ENCODE measurements at places on chromosomes 12 and 14.
A peak's percentile ranks its signal among the peaks of the same experiment; 100 is the strongest.

DNA sequence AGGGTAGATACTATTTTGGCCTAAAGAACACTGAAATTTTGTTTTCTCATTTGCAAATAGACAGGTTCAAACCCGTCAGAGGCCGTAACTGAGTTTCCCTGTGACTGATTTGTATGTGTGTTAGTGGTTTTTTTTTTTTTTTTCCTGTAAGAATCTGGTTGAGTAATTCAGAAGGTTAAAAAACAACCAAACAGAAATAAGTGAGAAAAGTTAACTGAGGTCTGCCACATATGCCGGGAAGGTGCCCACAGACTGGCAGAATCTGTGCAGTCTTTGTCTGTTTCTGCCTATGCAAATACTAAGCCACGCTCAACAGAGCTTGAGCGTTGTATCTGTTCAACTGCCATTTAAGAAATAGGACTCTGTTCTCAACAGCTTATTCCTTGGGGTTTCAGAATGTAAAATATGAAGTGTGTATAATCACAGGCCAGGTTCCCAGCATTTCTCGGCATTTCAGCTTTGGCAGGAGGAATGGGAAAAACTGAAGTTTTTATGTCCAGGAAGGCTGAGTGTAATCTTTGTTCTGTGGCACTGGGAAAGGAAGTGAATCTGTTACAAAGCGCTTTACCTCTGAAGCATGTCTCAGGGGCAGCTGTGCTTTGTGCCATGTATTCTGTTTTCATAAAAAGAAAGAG is 181.9 kb downstream of the PRKCH start:
- no peak for DNase-seq

GRCh38 chr12:92378682-92379479 is 233.2 kb upstream of the BTG1 start:
- no peak for DNase-seq

DNA sequence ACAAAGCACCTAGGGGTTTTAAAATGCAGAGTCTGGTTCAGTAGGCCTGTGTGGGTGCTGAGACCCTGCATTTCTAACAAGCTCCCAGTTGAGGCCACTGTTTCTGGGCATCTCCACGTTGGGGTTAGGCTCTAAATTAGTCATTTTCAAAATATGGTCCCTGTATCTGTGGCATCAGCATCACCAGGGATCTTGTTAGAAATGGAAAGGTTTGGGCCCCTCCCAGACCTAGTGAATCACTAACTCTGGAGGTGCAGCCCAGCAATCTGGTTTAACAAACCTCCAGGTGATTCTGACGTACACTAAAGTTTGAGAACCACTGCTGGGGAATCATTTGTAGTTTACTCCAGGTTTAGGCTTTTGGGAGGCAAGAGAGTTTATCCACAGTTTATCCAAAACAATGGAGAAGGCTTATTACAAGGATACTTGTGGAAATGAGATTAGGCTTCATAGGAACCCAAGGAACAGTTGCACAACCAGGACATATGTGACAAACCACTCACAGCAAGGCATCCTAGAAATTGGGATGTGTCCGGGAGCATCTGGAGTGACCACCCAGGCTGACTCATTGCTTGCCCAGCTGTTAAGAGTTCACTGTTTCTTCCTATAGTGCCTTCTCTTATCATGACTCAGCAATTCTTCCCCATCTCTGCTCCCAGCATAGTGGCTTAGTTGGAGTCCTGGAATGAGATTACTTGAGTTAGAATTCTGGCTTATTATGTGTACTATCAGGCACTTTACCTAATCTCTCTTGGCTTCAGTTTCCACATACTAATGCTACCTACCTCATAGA is 71.6 kb upstream of the STXBP6 start:
- no peak for DNase-seq

- DNase-seq, result no peak
These were observed 203.1 kb downstream of the ETNK1 start for GRCh38 chr12:22828066-22828465.

DNA sequence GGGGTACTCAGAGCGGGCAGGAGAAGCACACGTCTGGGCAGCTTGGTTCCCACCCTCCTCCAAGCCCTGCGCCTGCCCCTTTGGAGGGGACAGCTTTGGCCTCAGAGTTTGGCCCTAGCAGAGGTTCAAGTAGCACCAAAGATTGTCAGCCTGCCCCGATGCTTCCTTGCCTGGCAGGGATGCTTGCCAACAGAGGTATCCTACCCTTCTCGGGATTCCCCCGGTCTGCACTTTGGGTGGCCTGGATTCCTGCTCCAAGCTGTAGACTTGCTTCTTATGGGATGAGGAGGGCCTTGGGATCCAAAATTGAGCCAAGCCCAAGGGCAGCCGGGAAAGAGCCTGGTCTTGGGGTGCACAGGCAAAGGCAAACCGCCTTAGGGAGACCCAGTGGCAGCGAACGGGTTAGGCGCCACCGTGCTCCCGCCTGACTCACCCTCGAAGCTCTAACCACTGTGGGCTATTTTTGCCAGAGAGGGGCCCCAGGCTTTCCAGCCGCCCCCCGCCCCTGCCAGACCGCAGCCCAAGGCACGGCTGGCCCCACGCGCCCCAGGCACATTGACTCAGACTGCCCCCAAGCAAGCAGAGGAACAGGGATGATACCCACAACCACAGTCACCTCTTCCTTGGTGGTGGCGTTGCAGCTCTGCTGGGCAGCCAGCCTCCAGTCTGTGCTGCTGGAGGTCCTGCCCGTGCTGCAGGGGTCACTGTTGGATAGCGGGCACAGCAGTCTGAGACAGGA is 847 bp upstream of the WNT10B start:
- no peak for DNase-seq

- DNase-seq, result no peak
These were observed 396.7 kb upstream of the OR4E1 start for GRCh38 chr14:22070119-22070982.

DNA sequence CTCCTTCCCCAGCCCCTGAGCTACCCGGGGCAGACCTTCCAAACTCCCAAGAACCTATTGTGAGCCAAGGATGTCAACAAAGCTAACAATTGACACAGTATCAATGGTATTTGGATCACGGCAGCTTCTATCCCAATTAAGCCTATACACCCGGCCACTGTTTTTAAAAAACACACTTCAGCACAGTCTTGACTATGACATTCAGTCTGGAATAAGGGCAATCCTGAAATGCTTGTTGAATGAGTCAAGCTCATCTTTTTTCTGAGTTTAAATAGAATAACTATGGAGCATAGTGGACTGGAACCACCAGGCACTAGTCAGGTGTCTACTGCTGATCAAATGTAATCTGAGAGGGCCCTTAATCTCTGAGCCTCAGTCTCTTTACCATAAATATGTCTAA is 5.7 kb downstream of the DENND5B start:
- DNase-seq, result no peak

DNA sequence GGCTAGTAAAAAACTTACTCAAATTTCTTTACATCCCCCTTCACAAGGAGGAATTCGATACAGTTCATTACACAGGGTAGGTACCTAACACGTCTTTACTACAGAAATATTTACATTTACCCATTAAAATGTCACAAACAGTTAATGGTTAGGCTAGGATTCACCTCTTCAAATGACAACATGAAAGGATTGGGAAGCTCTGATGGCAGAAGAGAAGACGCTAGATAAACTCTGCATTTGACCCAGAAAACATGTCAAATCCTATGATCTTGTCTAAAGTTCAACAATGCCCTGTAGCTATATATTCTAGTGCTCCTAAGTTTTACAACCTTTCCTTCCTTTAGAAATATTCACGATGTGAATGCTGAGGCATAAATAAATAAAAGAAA is 64.8 kb downstream of the DENND5B start:
- DNase-seq, result no peak

GRCh38 chr12:113090740-113091139 is 34.2 kb downstream of the DTX1 start:
- DNase-seq, result no peak

DNA sequence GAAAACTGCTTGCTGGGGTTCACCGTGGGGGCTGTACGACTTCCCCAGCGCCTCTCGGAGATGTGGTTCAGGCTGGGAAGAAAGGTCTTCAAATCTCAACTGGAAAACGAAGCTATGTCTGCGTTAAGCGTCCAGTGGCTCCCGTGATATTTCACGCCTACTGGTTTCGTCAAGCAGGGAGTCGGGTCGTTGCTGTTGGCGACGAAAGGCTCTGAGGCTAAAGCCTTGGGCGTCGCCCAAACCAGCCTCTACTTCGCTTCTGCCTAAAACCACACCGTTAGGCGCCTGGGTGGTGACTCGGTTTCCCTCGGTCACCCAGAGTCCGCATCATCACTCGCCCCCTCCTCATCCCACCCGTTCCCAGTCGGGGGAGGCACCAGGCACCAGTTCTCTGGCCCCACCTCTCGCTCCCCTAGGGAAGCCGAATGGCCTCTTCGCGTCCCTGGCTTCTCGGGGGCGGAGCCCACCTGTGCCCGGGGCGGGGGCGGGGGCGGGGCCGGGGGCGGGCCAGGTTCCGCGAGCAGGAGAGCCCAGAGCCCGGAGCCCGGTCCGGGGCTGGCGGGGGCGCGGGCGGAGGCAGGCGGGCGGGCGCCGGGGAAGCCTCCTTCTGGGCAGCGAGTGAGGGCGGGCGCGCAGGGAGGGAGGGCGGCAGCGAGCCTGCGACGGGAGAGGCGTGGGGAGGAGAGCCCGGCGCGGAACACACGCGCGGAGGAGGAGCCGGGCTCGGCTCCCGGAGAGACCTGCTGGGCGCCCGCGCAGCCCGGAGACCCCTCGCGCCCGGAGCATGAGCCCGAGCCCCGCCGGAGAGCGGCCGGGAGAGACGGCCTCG is at the start of gene B4GALNT3:
Gene B4GALNT3 (plus strand): TSS at position 510 of the 829 bp plus-strand sequence. CDS start 438 bp downstream, outside the sequence.
- no peak for DNase-seq

DNA sequence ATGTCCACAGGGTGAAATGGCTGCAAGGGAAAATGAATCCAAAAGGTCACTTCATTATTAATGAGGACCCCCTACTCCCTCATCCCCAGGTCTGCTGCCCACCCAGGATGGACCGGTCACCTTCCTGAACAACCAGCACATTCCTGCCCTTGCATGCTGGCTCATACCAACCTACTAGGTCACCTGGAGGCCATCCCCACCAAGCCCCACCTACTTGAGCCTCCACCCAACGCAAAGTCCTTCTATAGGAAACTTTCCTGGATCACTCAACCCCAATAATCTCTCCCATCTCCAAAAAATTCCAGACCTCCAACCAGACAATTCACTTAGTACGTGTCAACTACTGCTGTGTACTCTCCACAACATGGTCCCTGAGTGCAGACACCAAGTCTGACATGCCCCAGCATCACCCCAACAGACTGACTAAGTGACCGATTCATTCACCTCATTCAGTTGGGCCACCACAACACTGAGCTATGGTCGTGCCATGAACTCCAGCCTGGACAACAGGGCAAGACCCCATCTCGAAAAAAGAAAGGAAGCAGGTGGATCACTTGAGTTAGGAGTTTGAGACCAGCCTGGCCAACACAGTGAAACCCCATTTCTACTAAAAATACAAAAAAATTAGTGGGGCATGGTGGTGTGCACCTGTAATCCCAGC is 18.1 kb downstream of the CLMN start:
- no peak for DNase-seq

- DNase-seq, result no peak
These were observed 8.5 kb downstream of the AMN start for GRCh38 chr14:102930753-102931579.

GRCh38 chr12:52232203-52232673 is 805 bp upstream of the KRT7 start:
- DNase-seq, result no peak

DNA sequence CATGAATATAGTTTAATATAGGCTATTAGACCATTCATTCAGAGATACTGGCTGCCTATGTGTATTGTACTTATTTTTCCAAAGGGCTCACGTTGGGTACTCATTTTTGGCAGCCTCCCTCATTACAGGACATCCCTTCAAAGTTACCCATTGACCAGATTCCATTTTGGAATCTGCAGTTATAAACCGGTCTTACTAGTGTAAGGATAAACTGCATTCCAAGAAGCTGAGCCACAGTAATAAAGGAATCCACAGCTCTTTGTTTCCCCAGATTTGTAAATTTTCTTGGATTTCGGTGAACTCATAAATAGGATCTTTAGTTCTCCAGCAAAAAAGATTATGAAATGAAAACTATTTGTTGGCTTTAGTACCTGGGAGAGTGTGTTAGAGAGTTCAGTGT is 18.9 kb upstream of the CFL2 start:
- no peak for DNase-seq

GRCh38 chr12:115752913-115753726 is 524.4 kb downstream of the MED13L start:
- peak; percentile 58 for DNase-seq

GRCh38 chr14:34665785-34666435 is 36.0 kb upstream of the SNX6 start:
- DNase-seq, result peak; percentile 69

DNA sequence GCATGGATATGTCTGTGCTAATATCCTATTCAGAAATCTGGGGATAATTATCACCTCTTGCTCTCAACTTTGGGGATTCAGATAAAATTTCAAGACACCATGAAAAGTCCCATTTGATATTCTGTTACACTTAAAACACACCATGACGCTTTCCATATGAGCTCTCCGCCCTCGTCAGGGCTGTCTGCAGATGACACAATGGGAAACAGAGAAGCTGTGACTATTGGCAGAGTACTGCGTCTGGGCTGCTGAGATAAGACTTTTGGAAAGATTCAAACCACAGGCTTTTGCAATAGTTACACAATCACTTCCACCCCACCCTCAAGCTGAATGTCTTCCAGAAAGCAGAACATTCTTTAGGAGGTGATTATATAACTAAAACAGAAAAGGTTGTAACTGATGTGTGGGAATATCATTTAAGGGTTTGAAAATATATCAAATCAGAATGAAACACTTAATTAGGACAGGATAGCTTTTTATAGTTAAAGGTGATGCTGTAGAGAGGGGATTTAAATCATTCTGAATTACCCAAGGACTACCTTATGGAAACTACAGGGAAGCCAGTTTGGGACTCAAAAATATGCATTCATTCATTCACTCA is 75.3 kb upstream of the TMPO start:
- peak; percentile 85 for DNase-seq
